ENCODE measurements at places on chromosomes 16 and 17. TPM values are rescaled to one million over a fixed set of nuclear protein-coding genes. Genes with fewer than 3 reads are reported as not detected.
A peak's percentile ranks its signal among the peaks of the same experiment; 100 is the strongest.

MYLK3 gene
- total RNA-seq: 3.0 TPM

ADAP2 gene
- 10.1 TPM for total RNA-seq

DNA sequence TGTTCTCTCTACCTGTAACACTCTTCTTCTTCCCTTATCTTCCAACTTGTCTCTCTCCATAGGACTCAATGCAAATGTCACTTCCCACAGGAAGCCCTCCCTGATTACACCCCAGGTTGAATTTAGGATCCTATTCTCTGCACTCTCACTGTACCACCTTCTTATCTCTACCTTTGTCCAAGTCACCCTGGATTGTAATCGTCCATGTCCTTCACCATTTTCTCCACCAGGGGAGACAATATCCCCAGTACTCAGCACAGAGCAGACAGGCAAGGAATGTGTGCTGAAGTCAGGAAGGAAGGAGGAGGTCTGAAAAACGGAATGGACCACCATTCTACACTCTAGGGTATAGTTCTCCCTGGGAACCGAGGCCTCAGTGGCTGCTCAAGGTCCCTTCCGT lies 14.2 kb downstream of the C16orf82 start:
- no peak for DNase-seq

GRCh38 chr17:65362826-65363225 lies 198.6 kb downstream of the AXIN2 start:
- DNase-seq: no peak

CASKIN2 gene
- total RNA-seq: 7.1 TPM

PAQR4 gene
- total RNA-seq: 7.0 TPM

SMIM36 gene
- total RNA-seq: not detected

DNA sequence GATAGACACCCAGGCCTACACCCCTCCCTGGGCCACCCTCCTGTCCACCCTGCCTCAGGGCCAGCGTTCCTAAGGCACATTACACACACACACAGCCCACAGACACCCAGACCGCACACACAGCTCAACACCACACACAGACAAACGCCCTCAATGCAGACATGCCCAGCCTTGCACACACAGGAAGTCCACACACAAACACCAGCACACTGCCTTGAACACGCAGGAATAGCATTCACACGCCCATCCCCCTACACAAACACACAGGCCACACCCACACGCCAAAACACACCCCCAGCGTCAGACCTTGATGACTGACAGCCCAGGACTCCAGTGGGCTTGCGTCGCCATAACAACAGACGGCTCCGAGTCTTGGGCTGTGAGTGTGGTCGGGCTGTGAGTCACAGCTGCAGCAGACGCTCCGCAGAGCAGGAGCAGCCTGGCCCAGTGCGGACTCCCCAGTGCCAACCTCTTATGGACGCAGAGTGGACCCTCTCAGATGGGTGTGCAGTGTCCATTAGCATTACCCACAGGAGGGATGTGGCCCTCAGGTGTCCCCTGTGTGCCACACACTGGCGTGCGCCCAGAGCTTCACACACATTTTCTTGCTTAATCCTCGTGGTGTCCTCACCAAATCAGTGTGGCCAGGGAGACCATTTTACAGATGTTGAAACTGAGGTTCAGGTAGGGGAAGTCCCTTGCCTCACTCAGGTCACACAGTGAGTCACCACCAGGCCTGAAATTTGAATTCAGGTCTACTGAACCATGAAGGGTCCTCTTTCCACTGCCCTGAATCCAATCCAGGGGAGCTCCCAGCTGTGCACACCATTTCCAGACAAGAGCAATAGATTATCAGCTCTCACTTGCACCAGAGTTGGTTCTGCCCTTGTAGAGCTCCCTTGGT lies 17.8 kb upstream of the RAI1 start:
- DNase-seq: peak; percentile 54

DNA sequence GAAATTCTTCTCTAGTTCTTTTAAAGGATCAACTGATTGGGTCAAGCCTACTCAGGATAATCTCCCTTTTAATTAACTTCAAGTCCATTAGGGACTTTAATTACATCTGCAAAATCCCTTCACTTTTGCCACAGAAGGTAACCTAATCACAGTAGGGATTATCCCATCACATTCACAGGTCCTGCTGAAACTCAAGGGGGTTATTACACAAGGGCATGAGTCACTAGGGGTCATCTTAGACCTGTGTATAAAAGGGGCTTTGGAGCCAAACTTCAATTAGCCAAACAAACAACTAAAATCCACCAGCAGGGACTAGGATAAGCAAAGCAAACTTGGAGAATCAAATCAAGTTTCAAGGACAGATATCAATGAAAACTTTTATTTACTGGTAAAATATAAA lies 19.4 kb downstream of the CIAPIN1 start:
- no peak for DNase-seq

DNA sequence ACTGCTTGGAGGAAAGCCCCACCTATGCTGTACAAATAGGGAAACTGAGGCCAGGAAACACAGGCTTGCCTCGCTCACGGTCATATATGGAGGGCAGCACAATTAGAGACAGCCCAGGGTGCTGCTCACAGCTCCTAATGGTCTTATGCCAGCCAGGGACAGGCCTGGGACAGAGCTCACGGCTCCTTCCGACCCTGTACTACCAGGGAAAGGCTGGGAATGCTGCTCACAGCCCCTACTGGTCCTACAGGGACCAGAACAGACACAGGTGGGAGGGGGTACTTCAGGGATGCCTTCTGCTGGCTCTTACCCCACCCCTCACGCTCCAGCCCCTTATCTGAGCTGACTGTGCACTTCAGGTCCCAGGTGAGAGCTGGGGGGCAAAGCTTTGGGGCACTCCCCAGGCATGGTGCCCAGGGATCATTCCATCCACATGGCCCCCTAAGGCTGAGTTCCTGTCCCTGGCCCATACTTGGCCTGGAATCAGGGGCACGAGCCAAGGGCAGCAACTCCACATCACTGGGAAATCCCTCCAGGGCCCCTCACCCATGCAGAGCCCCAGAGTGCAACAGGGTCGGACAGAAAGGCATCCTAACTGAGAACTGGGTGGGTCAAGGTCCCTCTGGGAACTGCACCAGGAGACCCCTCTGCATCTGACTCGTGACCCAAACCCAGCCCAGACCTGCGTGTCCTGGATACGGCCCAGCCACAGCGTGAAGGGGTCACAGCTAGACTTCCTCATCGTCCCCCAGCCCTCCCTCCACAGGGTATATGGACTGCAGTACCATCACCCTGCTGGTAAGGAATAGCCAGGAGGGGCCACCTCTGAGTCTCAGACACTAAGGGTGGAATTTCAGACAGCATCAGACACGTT lies 5.9 kb downstream of the RHBDF1 start:
- no peak for DNase-seq

CCL2 gene
- total RNA-seq: 25.5 TPM

GRCh38 chr16:68257251-68257905 lies 6.9 kb upstream of the SLC7A6 start:
- DNase-seq: no peak

DNA sequence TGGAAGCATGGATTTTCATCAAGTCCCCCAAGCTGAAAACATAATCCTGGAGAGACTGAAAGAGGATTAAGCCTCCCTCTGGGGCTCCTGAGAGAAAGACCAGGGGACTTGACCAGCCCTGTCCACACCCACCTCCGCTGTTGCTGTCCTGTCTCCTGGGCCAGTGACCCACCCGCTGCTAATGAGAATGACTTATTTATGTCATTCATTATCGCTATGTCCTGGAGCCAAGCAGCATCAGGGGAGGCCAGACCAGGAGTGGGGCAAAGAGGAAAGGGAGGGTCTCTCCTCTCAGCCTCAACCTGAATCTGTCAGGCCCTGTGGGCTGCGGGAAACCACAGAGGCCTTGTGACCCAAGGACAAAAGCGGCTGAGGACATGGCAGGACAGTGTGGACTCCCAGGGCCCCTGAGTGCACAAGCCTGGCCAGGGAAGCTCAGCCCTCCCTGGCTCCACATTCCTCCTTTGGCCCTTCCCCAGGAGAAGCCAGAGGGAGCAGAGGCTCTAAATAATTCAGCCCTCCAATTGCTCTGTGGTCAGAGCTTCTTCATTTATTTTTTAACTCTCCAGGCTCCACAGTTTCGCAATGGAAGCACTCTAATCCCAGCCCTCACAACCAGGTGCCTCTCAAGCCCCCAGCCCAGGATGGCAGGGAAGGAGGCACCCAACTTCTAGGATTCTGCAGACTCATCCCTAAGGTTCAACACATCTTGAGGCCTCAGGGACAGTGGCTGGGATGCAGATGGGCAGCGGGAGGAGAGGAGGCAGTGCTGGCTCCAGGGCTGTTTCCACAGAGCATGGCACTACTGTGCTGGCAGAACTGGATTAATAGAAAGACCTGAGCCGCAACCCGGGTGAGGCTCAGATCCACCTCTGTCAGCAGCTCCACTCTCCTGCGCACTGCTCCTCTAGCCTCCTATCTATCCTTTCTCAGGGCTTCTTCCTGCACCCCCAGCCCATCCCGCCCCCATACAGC lies 19.1 kb downstream of the CUEDC1 start:
- no peak for DNase-seq

GRCh38 chr16:89104930-89105571 lies 11.4 kb downstream of the ACSF3 start:
- DNase-seq: no peak

PRAC1 gene
- not detected for total RNA-seq

DNA sequence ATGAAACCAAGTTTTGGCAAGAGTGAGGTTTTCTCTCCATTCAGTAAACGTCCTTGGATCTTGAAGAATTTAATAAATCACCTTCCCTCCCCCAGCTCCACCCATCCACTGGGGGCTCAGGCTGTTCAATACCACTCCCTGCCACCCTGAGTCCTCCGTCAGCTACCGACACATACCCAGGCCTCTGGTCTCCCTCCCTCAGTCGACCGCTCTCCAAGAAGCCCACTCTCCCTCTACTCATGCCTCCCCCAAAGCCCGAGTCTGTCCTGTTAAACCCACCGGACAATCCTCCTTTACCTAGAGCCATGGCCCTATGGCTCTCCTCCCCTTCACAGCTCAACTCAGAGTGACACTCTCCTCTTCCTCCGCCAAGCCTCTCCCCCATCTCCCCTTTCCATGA lies 19.7 kb upstream of the SLC4A1 start:
- no peak for DNase-seq

TEKT5 gene
- total RNA-seq: 0.59 TPM

DNA sequence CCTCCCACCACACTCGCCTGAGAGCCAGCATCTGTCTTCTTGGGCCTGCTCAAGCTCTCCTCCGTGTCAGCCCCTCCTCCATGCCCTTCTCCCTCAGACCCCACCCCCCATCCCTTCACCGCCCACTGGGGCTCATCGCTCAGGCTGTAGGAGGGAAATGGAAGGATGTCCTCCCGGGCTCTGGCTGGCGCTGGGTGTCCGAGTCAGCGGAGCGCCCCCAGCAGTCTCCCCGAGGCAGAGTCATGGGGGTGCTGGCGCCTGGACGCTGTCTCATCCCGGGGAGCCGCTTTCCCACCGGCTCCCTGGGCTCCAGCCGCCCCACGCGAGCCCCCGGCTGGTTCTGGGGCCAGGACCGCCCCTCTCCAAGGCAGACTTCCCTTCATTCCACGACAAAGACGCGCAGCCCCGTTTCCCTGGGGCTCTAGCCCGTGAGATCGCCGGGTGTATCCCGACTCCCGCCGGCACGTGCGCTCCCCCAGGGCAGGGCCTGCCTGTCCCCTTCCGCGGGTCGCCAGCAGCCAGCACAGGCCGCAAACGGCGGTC lies 428 bp upstream of the ANTKMT start:
- peak; percentile 72 for DNase-seq

GRCh38 chr17:42548070-42548837 lies 4.5 kb upstream of the HSD17B1 start:
- no peak for DNase-seq
